Omental fat pad (tissue), 4 donors: ENCODE measurements at places on chromosomes 3 and 15.

DNA sequence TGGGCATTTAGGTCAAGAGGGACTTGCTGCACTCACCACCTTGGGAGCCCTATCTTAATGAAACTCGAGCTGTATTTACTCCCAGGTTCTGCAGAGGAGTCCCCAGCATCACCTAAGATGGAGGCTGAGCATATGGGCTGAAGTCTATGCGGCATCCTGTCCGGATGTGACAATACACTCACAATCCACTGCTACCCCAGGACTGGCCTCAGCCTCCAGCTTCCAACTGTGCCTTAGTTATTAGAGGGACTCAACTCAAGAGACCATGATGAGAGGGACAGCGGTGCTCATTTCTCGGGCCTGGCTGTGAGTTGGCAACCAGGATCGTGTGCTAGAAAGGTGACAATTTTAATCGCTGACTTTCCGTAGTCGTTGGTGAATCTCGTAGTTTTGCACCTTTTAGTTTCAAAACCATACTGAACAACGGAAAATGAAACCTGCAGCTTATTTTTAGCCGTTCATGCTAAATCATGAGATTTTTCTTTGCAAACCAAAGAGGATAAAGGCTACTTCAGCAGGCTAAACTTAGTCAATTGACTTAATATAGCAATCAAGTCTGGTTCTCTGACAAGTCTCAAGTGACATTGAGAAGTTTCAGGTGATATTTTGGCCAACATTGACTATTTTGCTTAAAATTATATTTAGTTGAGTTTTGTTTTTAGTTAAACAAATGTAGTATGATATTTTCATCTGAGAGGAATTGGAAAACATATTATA, 11.1 kb downstream of the ZBTB38 start:
- DNase-seq, result no peak

- DNase-seq, result no peak
Observed at GRCh38 chr15:40902605-40903561, 8.6 kb downstream of the VPS18 start.

- no peak for DNase-seq
Observed at GRCh38 chr3:102181175-102181920, 253.5 kb upstream of the ZPLD1 start.

- no peak for DNase-seq
Observed at GRCh38 chr3:179100652-179101051, 29.0 kb upstream of the ZMAT3 start.

DNA sequence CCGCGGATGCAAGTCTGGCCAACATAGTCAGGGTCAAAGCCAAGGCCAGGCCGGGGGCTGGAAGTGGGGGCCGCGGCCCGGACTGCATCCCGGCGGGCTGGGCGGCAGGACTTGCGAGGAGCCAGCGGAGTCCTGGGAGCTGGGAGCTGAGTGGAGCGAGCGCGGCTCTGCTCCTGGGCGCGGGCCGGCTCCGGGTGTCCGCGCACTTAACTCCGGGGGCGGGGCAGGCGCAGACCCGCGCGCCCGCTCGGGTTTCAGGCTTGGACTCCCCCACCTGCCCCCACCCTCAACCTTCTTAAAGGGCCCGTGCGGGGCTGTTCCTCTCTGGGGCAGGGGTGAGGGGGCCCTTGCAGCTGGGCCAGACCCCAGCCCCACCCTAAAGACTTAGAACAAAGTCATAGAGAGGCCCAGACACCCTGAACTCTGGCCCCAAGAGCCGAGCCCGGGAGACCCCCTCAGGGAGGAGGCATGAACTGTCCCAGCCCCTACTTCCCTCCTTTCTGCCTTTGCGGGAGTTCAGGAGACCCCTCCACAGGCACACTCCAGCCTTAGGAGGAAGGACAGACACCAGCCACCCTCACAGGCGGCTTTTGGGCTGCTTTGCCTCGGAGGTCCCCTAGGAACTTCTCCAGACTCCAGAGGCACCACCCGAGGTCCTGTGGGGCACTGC, at the start of gene CSPG4:
Gene CSPG4, minus strand, starts transcription at position 181 of the 670 bp plus-strand sequence. Its CDS starts 93 bp downstream, at position 88.
- DNase-seq, result no peak

GRCh38 chr3:3127432-3128010, 781 bp downstream of the TRNT1 start:
- DNase-seq, result no peak

DNA sequence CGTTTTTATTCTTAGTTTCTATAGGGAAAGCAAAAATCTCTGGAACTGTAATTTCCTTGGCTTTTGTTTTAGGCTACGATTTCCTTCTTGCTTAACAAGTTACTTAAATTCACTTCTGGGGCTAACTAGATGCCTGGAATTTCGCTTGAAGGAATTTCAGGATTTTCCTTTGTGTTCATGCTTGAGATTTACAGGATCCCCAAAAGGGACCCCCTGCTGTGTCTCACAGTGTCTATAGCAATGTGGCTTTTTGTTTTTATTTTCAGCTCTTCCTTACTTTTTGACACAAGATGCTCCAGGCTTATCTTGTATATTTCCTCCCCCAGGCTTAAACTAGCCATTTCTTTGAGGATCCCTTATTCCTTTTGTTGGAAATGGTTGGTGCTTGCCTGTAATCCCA, 95.5 kb upstream of the DPPA4 start:
- DNase-seq, result no peak

GRCh38 chr3:64900156-64900555, 212.4 kb upstream of the ADAMTS9 start:
- no peak for DNase-seq

- no peak for DNase-seq
Observed at GRCh38 chr3:58148049-58148448, 62.7 kb downstream of the DNASE1L3 start.

DNA sequence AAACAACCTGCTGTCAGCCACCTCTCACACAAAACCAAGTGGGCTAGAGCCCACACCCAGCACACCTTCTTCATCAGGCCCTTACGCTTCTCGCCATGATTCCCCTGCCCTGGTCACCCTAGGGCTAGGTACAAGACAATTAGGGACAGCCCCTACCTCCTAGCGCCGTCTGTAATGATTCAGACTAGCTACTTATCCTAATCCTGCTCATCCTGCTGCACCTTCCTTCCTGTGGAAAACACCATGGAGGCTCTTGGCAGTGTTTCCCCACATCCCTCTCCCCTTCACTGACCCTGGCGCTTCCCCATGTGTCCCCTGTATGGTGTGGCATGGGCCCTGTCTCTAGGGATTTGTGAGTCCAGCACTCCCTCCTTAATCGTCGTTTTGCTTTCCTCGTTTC, 39.6 kb upstream of the ICE2 start:
- no peak for DNase-seq

- DNase-seq, result no peak
Observed at GRCh38 chr15:23642413-23643044, 5.1 kb downstream of the MAGEL2 start.

GRCh38 chr3:158920371-158920770, 118.5 kb downstream of the MFSD1 start:
- no peak for DNase-seq

GRCh38 chr3:63706321-63707085, 54.0 kb downstream of the SNTN start:
- no peak for DNase-seq

- DNase-seq, result no peak
Observed at GRCh38 chr15:29432191-29433049, 162.8 kb upstream of the NSMCE3 start.

DNA sequence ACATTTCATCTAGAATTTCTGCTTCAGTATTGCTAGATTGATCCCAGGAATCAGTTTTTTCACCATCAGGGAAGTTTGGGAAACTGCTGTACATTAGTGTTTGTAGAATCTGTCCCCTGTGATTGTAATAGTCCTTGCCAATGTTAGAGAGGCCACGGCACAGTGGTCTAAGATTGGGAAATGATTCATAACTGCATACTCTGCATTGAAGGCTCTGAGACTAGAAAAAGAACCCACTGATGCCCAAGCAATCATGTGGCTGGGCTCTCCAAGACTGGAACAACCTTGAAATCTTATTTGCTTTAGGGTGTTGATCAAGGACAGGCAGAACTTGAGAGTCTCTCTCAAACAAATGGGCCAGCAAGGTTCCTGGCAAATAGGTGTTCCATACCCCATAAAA, 245.6 kb upstream of the LRTM1 start:
- DNase-seq, result no peak

GRCh38 chr15:35305946-35306345, 220.9 kb upstream of the NANOGP8 start:
- DNase-seq, result no peak

DNA sequence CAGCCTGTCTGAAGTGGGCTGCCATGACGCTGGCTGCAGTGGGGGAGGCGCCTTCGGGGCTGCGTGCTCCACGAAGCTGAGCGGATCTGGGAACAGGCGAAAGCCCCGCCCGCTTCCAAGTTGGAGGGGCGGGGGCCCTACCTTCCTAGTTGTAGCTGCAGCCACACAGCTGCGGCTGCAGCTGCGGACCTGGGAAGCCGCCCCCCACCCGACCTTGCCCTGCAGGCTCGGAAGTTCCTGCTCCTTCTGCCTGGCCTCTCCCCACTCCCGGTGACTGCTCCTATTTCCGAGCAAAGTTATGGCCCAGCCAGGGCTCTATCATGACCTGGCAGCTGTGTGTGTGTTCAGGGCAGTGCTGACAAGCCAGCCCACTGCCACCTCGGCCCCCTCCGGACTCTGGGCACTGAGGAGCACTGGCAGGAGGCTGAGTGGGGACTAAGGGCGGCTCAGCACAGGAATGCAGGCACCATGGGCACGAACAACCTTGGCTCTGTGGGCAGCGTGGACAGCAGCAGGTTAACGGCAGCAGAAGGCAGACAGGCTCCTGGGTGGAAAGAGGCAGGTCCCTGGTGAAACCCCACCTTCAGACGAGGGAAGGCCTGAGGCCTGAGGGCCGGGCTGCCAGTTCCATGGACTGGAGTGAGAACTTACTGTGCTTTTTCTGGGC, 352.4 kb upstream of the TMCO5A start:
- no peak for DNase-seq

DNA sequence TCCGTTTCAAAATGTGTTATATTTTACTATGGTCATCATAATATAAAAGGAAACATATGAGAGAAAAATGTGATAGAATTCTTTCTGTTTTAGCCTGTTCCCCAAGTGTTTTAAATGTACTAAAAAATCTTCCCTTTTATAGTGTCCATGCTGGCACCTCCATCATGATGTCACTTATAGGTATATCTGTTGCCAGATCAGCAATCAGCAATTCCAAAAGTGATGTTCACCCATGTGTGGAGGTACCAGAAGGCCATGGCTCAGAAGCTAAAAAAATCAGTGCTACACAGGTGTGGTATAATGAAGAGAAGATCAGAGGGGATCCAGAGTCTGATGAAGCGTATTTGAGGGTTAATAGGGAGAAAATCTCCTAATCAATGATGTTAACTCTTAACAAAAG, 1.1 kb upstream of the GPR15 start:
- no peak for DNase-seq

DNA sequence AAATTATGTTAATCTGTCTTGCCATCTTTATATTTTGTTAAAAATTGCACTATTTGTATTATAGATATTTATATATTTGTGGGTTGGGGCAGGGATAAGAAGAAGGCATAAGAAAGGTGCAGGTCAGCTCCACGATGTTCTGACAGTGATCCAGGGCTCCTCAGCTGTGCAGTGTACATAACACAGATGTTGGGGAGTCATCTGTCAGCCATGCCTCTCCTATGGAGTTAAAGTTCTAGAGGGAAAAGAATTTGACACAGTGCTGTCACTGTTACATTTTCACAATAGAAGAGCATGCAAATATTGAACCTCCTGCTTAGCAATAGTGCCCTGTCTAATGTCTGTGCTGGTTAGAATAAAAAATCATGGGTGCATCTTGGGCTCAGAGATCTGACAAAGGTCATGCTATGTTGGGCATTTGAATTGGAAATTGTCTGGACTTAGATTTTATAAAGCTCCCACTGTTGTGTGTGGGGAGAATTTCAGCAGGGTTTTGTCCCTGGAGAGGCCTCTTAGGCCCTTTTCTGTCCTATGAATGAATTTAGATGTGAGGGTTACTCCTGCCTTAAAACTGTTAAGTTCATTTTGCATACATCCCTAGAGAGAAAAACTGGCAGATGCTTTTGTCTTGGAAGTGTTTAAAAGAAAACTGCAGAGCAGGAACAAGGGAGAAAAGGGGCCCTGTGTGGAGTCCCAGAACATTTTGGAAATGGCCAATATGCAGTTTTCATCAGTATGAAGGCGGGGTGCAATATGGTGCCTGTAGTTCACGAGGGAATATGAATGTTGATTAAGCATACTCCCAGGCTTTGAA, 20.4 kb downstream of the CDIN1 start:
- DNase-seq, result no peak

DNA sequence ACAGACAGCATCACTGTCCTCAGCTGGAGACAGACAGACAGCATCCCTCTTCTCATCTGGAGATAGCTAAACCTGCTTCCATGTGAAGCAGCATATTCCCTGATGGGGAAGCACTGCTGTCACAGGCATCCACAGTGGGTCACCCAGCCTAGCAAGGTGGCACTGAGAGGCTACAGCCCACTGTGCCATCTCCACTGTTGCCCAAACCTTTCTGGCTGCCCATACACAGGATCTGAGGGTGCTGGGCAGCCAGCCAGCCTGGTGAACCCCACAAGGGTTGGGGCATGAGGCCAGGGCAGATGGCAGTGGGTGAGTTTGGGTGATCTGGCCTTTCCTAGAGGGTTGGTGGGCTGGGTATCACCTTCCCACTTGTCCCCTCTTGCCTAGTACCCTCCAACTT, 11.7 kb downstream of the CHST13 start:
- no peak for DNase-seq

GRCh38 chr3:169250000-169250399, 413.5 kb downstream of the MECOM start:
- no peak for DNase-seq

- DNase-seq, result no peak
Observed at GRCh38 chr3:123319760-123320159, 118.0 kb downstream of the SEC22A start.

GRCh38 chr15:47670365-47670764, 46.9 kb upstream of the SEMA6D start:
- DNase-seq, result no peak

DNA sequence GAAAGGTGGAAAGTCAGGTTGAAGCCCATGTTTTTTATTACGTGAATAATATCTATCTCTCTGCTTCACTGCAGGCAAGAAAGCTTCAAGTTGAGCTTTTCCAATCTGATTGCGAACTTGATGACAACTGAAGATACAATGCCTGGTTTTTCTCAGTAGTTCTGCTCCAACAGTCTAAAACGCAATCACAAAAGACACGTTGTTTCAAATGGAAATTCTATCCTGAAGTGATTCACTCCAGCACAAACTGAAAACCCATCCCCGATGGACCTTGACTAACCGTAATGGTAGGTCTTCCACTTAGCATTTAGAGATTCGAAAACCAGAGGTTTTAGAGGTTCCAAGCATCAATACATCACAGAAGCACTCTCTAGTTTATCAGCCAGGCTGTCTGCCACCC, 10.6 kb downstream of the B4GALT4 start:
- no peak for DNase-seq
